SW 1271 (cell line): ENCODE measurements at places on chromosomes 6 and 20.

DNA sequence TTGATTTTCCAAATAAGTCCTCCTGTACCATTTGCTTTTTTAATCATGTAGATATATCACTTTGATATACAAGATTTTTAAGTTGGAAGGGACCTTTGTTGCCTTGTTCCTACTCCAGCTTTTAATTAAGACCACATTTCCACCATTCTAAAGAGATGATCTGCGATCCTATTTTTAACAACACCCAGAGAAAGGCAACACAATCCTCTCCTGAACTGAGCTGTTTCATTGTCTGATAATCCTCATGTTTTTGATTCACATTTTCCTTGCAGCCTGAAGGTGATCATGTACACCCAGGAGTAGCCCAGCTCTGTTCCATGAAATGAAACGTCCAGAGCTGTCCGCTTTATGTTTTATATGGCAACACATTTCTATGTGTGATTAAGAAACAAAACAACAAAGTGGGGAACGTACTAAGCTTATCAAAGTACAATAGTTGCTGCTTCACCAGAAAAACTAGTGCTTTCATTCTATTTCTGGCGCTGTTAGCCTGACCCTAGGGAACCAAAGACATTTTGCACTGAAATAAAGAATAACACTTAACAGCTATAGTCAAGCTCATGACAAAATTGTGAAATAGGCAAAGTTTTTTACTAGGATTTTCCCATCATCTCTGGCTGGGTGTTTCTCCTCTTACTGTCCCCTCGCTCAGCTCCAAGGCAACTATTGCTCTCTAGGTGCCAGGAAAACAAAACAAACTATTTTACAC is 22.6 kb upstream of the TRAF3IP2 start:
- DNase-seq: no peak

DNA sequence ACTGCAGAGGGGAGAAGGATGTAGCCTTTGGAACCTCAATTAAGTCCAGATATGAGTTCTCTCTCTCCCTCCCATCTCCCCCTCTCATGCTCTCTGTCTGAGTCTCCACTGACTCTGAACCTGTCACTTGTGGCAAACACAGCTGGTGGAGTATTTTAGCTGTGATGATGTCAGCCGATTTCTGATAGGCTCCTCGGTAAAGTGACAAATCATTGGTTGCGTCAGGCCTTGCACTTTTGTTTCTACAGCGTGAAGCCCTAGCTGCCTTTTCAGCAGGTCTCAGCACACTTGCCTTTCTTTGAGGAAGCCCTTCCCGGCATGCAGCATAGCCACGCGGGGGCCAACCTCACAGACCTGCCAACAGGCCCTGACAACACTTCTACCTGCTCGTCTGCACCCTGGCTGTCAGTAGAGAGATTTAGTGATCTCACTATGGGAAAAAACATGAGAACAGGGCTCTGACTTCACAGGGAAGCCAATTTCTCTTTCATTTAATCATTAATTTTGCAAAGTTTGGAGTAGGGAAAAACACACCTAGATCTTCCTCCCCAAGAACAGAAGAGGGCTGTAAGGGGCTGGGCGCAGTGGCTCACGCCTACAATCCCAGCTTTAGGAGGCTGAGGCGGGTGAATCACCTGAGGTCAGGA is 84.4 kb downstream of the GMPR start:
- no peak for DNase-seq

DNA sequence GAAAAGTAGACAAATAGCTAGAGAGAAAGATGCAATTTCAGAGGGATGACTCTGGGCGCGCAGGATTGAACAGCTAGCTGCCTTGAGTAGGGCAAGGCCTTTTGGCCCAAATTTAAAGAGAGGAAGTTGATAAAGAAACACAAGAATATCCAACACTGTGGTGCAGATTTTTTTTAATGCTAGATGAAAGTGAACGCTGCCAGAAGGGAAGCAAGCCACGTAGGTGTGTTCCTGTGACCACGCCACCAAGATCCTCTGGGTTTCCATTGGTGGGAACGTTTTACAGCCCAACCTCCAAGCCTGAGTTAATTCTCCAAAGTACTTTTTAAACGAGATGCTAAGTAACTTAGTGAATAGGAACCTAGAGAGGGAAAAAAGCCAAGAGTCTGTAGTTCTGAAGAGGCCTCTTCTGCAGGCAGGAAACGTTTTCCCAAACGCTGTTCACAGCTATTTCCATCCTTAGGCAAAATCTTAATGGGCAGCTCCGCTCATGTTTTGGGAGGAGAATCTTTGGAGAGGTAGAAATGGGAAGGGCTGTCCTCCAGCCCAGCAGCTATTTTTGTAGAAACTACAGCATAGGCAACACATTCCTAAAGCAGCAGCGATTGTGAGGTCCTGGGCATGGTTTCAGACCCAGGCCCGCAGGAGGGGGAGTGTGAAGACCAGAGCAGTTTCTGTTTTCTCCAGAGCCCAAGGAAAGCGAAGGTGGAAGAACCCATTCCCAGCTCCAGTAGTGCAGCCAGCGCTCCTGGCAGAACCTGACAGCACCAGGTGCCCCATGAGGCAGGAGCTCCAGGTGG is 8.2 kb downstream of the LY86 start:
- no peak for DNase-seq

DNA sequence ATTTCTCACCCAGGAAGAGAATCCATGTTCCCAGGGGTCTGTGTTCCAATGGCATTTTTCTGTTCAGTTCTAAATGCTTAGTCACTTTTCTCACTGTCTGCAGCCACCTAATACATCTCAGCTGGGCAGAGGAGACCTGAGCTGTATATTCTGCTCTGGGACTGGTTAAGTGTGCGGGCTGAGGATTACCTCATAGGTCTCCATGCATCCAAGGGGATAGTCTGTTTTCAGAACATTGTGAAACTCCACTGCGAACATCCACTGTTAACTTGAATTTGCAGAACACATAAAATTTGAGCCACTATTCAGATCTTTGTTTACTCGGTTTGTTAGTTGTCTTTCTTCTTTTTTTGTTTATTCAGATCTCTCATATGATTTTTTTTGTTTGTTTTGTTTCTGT is 947.1 kb downstream of the TFAP2A start:
- DNase-seq: no peak

DNA sequence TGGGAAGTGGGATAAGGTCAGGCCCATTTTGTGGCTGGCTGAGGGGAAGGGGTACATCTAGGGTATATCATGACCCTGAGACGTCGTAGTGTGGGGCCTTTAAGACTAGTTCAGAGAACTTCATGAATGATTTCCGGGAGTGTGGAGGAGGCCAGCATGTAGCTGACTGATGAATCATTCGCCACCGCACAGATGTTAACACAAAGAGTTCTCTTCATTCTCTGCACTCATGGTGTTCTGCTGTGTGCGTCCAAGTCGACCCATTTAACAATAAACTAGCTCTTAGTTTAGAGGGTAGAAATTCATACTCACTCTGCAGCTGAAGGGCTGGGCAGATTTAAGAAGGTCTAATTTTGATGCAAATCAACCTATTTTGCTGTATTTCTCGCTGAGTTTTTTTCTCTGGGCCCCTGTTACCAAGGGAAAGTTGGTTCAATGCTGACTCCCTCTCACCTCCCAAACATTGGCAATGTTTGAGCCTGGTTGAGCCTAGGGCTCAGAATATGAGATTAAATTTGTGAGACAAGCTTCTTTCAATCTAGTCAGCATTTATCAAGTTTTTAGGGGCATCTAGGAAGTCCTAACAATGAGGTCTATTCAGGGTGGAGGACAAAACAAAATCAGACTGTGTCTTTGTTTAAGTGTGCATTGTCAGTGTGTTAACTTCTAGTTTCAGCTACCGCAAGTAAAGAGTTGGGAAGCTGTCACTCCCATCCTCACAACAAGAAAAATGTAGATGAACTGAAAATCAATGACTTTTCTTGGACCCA is 106.8 kb upstream of the CBLN4 start:
- DNase-seq: no peak

DNA sequence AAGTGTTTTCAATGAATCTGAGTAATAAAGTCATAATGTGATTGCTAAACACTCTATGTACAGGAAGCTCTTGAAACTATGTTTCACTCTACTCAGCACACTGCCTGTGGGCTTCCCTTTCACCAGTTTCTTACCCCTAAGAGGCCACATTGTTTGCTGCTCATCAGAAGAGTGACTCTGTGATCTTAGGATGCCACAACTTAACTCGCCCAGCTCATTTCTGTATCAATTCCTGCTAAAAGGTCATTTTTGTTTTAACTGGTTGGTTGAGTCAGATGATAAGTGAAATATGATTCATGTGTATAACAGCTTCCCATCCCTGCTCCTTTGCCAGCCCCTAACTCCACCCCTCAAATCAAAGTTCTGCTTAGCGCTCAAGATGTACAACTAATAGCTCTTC is 9.8 kb upstream of the NDUFAF4 start:
- no peak for DNase-seq
